ENCODE measurements at places on chromosomes 6 and 20. TPM values are rescaled to one million over a fixed set of nuclear protein-coding genes. Genes with fewer than 3 reads are reported as not detected.

Gene TTI1
- total RNA-seq, result 15.4 TPM

Gene TREML1
- total RNA-seq, result 4.5 TPM

Gene CST3
- total RNA-seq, result 364 TPM

- DNase-seq, result no peak
Measured at GRCh38 chr6:35668744-35669450, 19.8 kb downstream of the FKBP5 start.

DNA sequence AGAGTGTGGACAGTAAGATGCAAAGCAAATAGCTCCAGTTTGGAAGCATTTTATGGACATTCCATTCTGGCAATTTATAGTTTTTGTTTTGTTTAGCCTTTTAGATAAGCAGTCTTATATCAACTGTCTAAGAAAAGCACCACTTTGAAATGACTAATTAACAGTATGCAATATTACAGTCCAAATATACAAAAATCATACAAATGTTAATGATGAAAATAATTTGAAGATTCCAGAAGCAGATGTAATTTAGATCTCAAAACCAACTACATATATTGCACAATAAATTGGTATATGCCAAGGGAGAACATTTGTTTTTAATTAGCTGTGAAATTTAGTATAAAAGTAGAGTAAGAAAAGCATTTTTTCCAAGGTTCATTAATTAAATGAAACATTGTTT lies 158.8 kb downstream of the KIF6 start:
- no peak for DNase-seq

DNA sequence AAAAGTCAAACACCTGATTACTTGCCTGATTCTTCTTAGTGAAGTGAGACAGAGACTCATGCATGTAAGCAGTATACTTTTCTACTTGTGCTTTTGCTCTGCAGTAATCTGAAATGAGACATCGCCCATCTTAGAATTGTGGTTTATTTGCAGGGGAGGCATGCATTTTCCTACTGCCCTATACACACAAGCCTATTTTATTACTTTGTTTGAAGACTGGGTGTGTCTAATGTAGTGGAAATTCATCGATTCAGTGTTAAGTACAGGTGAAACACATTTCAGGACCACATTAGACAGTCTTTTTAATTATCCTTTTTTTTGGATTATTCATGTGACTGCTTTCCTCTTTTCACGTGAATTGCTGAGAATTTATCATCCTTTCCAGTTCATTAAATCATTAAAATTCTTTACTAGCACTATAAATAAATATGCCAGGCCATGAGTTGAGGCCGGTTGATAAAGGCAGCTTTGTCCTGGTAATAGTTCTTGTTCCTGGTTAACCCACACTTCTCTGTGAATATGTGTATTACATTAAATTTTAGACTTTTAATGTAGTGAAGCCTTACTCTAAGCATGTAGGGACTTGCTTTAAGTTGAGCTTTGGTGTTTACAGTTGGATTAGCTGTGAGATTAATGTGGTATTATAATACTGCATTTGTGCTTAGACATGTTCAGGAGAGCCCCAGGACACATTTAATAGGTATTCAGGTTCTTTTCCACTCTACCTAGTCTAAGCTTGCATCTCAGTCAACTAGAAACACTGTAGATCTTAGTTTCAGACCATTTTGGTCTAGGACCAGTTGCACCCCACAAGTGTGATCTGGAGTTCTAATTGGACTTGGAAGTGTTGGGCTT lies 10.8 kb upstream of the BTBD3 start:
- no peak for DNase-seq

- no peak for DNase-seq
Measured at GRCh38 chr6:3734023-3734422, 17.5 kb downstream of the PXDC1 start.

GRCh38 chr6:18513253-18513798 lies 126.2 kb downstream of the RNF144B start:
- DNase-seq, result no peak

- no peak for DNase-seq
Measured at GRCh38 chr20:35108921-35109320, 16.3 kb upstream of the TRPC4AP start.

- DNase-seq, result no peak
Measured at GRCh38 chr6:167937948-167938911, 59.2 kb upstream of the KIF25 start.

- DNase-seq, result no peak
Measured at GRCh38 chr6:160042788-160043301, 74.0 kb downstream of the IGF2R start.

DNA sequence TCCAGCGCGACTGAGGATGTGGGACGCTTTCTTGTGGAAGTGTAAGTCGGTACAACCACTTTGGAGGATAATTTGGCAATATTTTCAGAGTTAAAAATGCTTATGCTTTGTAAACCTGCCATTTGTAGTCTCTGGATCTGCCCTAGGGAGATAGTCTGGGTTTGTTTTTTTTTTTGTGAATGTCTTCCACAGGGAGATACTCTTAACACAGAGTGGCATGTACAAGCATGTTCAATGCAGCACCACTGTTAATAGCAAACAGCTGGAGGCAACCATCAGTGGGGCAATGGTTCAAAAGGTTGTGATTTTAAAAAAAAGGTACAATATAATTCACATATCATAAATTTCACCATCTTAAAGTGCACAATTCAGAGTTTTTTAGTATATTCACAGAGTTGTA lies 22.4 kb downstream of the SLC9A8 start:
- no peak for DNase-seq
